Activated CD4-positive, CD25-positive, alpha-beta regulatory T cell (primary cell): ENCODE measurements at places on chromosomes 2 and 18.

DNA sequence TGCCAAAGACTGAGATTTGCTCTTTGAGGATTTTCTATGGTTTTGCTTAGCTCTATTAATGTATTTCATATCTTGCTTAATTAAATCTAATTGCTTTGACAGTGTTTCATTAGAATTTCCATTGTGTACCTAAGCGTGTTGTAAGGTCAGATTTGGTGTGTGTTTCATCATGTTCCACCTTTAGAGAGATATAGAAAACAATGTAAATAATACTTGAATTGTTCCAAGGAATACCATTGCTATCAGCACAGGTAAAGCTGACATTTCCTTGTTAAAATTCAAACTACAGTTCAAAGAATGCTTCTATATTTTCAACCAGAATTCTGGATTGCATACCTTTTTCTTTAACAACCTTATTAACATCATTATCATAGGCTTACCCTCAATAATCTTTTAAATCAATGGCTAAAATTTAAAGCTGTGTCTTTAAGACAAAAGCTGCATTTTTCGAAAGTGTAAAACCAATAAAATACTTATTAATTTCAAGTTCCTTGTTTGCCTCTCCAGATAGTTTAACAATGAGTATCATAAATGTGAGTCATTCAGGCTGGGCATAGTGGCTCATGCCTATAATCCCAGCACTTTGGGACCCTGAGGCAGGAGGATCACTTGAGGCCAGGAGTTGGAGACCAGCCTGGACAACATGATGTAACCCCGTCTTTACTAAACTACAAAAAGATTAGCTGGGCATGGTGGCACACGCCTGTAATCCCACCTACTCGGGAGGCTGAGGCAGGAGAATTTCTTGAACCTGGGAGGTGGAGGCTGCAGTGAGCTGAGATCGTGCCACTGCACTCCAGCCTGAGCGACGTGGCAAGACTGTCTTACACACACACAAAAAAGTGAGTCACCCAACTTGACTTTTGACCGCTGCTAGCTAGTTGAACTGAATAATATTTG is 188.0 kb upstream of the PKDCC start:
- no peak for DNase-seq

GRCh38 chr18:58960508-58960907 is 95.8 kb downstream of the ZNF532 start:
- no peak for DNase-seq

- no peak for DNase-seq
These were observed 34.5 kb upstream of the GRB14 start for GRCh38 chr2:164655750-164656149.

GRCh38 chr2:237451643-237452469 is 35.2 kb upstream of the MLPH start:
- no peak for DNase-seq

- DNase-seq: no peak
These were observed 28.6 kb upstream of the TRIB2 start for GRCh38 chr2:12688091-12688490.

DNA sequence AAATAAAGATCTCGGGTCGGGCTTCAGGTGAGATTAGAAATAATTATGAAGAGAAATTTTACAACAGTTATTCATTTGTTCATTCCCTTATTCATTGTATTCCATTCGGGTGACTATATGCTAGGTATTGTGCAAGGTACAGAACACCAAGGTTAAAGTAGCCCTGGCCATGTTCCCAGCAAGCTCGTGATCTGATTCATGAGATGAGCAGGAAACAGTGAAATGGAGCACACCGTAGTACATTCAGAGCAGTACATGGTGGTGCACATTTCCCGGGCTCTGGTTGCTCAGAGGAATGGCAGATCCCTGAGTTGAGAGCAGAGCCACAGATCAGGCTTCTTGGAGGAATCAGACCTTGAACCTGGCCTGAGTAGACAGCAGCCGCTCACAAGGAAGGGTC is 87.7 kb downstream of the PRKRA start:
- no peak for DNase-seq

GRCh38 chr18:56267334-56267733 is 371.1 kb downstream of the TXNL1 start:
- no peak for DNase-seq

- no peak for DNase-seq
These were observed 51.8 kb downstream of the PSD4 start for GRCh38 chr2:113225263-113226259.

- DNase-seq: no peak
These were observed 542.1 kb upstream of the SYT4 start for GRCh38 chr18:43819397-43819796.

DNA sequence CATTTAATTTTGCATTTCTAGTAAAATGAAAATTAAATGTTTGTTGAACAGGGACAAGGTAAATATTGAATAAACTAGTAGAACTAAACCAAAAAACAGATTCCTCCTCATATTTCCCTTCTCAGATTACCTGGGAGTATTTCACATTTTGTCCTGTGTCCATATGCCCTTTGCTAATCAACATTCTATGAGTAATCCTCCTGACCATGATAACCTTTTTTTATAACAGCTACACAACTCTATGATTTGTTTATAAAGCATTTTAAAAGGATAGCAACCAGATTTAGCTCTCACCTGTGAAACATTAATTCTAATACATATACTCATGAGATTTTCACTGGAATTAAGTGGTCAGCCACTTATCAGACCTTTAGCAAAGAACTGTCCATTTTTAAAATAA is 7.1 kb upstream of the DSG2 start:
- no peak for DNase-seq

- DNase-seq: no peak
These were observed 317.5 kb upstream of the RAB6C start for GRCh38 chr2:129661935-129662334.

DNA sequence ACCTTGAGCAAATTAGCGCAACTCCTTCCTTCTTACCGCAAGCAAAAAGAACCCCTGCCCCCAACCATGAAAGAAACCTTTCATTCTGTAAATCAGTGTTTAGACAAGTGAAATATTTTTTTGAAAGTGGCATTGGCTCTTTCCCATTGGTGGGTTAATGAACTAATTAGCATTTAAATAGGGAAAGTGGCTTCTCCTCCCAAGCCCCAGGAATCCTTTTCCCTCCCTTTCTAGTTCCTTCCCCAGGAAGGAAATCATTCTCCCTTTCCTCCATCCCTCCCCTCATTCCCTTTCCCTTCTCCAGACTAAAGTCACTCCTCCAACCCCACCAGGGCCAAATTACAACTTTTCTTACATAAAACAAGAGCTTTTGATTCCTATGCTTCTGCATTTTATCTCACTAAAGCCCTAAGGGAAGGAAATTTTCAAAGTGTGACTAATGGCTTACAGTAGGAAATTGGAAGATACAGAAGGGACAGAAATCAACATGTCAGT is 22.9 kb upstream of the TYMS start:
- DNase-seq: no peak

DNA sequence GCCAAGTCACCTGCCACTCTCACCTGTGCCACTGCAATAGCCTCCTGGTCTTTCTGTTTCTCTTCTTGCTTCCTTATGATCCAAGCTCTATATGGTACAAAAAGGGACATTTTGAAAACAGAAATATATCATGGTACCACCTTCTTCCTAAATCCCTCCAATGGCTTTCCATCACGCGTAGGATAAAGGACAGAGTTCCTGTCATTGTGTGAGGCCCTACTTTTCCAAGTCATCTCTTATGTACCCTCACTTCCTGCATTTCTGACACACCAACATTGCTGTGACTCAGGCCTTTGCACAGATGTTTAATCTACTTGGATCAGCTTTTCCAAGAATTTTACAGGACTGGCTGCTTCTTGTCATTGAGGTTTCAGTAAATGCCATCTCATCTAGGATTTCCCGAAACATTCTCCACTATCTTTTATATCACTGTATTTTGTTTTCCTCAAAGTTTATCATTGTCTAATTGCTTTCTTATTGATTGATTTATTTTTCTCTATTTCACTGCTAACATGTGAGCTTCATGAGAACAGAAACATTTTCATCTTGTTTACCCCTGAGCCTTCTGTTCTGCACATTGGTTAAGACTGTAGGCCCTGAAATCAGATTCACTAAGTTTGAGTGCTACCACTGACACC is 426.1 kb upstream of the FANCL start:
- DNase-seq: no peak

DNA sequence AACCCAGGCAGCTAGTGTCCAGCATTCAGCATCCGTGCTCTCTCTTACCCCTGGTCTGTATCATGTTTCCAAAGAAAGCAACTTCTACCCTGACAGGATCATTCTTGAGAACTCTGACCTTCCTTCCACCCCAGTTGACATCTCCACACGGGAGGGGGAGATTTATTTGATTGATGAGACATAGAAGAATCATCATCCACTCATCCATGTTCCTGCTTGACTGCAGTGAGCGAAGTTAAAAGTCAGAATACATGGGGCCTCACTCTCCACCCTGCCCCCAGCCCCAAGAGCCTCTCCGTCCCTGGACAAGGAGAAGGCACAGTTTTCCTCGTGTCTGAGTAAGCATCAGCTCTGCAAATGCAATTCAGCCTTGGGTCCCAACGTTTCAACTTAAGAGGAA is 356.0 kb upstream of the TNP1 start:
- no peak for DNase-seq

- DNase-seq: no peak
These were observed 60.8 kb upstream of the GLS start for GRCh38 chr2:190819840-190820301.

DNA sequence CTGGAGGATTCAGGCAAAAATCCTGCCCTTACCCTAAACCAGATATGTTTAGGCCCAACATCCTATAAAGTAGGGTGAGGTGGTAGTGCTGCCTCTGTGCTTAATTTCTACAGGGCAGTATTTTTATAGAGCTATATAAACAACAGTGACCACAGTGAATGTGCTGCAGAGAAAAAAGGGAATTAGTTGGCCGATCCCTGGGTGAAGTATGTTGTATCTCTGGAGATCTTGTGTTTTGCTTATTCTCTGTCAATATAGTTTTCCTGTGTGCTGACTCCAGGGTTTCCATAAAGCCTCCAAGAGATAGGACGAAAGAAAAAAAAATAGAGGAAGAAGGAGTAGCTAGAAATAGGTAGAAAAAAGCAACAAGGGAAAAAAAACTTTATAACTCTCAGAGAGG is 88.9 kb upstream of the THOC1 start:
- no peak for DNase-seq

DNA sequence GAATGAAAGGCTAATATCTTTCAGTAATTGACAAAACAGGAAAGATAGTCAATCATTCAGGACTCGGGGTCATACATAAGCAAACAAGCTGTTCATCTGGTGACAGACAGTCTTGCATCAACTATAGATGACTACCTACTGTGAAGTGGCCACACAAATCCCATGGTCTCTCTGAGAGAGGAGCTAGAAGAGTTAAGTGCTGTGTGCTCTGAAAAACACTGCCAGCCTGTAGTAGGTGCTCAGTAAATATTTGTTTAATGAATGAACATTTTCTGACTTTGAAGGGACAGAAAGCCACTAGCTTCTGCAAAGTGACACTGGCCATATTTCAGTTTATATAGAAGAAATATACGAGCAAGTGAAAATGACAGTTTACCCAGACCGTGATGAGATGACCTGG is 184.0 kb upstream of the CHAC2 start:
- DNase-seq: no peak

GRCh38 chr18:58645398-58645797 is 16.5 kb upstream of the ALPK2 start:
- DNase-seq: no peak

- no peak for DNase-seq
These were observed 24.2 kb downstream of the CDH2 start for GRCh38 chr18:28152754-28153153.

GRCh38 chr18:76460482-76460881 is 34.6 kb downstream of the ZNF516 start:
- no peak for DNase-seq

DNA sequence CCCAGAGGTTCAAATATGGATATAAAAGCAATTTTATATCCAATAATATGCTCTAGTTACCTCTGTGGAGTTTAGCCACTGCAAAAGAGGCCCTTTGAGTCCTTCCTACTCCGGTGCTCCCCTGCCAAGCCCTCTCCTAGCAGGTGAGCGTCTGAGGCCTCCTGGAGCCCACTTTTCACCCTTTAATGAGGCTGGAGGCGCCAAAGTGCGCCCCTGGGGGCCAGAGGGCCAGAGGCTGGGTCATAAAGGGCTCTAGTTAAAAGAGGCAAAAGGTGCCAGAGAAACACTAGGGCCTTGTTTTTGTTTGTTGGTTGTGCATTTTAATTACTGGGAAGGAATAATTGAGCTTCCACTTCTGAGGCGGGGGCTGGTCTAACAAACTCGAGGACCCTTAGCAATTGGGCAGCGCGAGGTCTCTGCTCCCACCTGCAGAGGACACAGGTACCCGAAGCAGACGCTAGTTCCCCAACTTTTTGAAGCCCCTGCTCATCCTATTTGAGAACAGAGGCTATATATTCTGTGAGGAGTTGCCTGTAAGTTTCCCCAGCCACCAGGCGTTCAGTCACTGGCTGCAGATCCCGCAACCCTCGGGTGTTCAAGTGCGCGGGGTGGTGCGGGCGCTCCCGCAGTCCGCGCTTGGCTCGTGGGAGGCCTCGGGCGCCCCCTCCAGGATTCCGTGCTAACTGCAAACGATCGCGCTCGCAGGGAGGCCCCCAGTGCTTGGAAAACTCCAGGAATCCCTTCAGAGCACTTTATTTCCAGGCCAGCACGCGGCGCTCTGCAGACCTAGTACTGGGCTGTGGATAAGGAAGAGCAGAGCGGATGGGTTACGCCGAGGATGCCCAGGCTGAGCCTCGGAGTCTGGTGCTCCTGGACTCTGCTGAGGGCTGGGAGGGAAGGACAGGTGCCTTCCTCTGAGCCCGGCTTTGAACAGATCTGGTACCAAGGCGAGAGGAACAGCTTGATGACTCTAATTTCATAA is 14.1 kb downstream of the MSGN1 start:
- DNase-seq: no peak

DNA sequence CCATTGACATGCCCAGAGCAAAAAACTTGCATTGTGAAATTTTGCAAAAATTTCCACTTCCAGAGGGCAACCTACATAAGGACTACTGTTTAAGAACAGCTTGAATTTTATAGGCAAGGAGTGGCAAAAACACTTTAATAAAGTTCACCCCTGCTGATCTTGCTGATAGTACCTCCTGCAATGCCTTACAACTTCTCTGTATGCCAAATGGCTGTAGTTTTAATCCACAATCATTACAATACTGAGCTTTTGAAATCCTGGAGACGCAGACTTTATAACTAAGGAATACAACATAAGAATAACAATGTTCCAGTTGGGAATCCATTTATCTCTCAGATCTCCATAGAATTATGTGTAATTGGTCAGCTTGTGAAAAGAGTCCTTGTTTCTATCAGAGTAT is 247.5 kb downstream of the KCNJ3 start:
- no peak for DNase-seq

- DNase-seq: no peak
These were observed 31.6 kb upstream of the ZNF804A start for GRCh38 chr2:184566716-184567115.
